ENCODE measurements at places on chromosomes 7 and 10.

GRCh38 chr10:4688601-4689000 lies 137.4 kb upstream of the AKR1E2 start:
- no peak for DNase-seq

DNA sequence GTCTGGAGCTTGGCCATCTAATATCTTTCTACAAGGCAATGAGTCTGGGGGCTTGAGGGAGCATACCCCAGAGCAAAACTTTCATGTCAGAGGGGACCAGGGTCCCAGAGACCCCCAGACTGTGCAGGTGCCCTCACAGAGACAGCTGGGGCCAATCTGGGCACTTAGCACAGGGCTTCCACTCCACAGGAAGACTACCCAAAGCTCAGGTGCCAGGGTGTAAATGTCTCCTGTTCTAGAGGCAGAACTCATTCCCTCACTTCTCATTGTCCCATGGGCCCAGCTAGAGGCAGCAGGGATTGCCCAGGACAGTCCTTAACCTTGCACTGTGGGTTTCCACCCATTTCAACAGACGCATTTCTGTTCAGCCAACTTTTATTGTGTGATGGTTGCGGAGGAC lies 246.9 kb downstream of the ACTR3B start:
- DNase-seq = no peak

GRCh38 chr7:114652041-114652440 lies 237.4 kb downstream of the FOXP2 start:
- DNase-seq = no peak

GRCh38 chr7:149473251-149473650 lies 12.4 kb upstream of the ZNF777 start:
- DNase-seq = no peak

- DNase-seq = no peak
Measured at GRCh38 chr7:129713544-129713943, 102.0 kb downstream of the NRF1 start.

- DNase-seq = no peak
Measured at GRCh38 chr10:78817361-78817760, 251.4 kb upstream of the ZMIZ1 start.

DNA sequence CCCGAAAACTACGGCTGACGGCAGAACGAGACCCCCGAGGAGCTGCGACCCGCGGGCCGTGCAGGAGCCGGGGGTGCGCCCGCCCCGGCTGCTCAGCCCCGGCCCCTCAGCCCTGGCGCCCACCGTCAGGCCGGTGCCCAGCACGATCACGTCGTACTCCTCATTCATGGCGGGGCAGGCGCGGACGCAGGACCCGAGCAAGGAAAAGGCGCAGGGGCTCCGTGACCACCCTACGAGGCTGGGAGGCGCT lies 218 bp downstream of the GDI2 start:
- no peak for DNase-seq

DNA sequence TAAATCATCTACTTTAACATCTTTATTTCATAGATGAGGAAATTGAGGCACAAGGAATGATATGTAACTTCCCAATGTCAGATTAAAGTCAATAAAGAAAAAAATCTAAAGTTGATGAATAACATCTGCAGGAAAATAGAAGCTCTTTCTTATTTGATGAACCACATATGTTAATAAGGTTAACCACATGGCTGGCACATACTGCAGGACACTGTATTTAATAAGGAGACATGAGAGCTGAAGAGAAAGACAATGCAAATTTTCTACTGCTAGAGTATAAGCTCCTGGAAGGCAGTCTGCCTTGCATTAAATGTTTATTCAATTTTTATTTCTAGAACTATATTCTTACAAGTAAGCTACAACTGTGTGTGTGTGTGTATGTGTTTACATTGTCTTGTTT lies 4.4 kb downstream of the RAB11FIP2 start:
- DNase-seq = no peak

- no peak for DNase-seq
Measured at GRCh38 chr10:109183366-109183765, 739.9 kb downstream of the XPNPEP1 start.

DNA sequence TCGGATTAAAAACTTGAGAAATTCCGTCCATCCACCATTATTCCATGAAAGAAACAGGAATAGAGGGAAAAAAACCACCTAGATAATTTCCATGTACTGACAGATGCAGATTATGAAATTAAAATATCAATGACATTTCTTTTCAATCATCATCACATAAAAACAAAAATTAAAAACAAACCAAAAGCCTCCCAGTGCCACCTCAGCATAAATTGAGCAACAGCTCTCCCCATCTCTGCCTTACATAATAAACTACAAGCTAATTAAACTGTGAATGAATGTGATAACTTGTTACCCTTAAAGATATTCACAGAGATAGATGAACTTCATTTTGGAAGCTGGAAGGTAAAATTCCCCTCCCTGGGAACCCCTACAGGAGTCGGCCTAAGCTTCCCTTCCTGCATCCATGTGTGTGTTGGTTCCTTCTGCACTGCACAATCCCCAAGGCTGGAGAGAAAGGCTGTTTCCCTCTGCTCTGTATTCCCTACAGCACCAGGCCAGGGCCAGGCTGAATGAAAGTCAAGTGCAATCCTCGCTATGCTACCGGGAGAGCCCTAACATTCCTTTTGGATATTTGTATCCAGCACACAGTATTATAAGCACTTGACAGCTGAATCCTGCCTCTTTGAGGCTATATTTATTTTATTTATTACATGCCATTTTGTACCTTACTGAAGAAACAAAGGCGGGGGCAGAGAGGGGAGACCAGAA lies 8.1 kb downstream of the CCDC6 start:
- DNase-seq = no peak

- DNase-seq = peak; percentile 63
Measured at GRCh38 chr7:122384528-122384927, 80.0 kb upstream of the FEZF1 start.

DNA sequence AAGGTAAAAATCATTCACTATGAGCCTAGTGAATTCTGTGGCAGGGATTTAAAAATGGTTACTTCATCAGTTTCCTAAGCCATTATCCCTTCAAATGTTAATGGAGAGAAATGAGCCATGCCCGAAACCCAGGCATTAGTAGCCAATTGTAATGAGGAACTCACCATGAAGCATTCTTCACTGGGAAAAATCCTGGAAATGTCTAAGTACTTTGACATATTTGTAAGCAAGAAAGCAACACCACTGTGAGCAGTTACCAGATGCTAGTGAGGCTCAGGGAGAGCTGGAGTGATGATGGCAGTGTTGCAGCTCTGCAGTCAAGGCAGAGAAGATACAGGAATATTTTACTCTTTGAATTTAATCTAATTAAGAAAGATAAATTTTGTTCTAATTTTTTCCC lies 220.0 kb upstream of the MBL2 start:
- no peak for DNase-seq

DNA sequence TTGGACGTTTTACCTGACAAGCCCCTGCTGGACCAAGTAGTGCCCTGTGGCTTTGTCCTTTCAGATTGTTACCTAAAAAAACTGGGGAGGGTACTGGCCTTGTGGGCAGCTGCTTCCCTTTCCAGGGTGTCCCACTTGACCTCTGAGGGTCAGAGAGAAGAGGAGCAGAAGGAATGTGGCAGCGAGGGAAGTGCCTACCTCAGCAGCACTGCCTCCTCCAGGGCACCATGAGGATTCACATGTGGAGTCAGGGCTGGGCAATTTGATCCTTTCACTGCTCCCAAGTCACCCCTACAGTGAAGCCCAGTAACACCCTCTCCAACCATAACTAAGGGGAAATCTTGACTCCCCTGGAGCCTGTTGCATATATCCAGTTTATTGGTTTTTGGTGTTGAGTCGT lies 64.6 kb downstream of the ITGB1 start:
- no peak for DNase-seq

DNA sequence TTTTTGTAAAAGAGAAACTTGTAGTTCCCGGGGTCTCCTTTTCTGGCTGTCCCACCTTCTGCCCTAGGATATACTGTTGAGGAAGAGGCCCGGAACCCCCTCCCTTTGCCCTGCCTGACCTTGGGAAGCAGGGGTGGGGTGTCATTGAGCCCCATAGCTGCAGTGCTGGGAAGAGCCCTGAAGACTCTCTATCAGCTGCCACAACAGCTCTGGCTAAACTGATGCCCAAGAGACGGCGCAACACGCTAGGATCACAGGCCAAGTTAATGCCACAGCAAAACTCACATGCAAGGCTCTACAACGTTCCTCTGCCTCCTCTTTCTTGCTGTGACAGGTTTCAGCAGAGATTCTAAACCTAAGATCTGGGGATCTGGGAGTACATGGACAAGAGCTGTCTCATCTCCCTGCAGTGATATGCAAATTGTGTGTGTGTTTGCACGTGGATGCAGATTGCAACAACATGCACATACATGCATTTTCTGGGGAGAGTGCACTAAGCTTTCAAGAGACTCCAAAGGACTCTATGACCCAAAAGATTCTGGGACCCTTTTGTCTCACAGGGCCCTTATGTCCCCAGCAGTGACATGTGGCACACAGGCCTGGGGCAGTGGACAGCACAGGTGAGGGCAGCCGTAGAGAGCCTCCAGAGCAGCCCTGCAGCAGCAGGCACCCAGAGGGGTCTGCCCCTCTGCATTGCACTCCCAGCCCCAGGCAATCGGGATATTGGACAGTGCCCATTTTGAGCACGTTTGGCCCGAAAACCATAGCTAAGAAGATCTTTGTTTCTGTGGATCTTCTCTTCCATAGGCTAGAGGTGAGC lies 2.5 kb downstream of the RASSF4 start:
- no peak for DNase-seq

GRCh38 chr10:15335508-15335907 lies 35.6 kb downstream of the FAM171A1 start:
- DNase-seq = no peak

- no peak for DNase-seq
Measured at GRCh38 chr10:8315619-8316021, 261.1 kb downstream of the GATA3 start.

- no peak for DNase-seq
Measured at GRCh38 chr7:93366816-93367215, 134.7 kb downstream of the VPS50 start.

DNA sequence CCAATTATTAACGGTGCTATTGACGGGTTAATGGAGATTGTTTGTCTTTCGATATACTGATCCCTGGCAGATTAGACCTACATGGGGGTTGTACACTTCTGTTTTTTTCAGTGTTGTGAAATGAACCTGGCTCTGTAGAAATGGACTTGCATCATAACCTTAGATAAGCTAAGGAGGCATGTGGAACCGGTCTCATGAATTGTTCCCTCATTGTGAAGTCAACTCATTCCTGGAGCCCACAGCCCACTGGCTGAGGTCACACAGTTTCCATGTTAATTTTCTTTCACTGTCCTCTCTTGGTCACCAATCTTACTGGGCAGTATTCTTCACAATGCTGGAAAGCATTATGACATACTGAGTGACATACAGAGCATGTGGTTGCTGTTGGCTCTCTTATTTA lies 202.8 kb downstream of the BMPER start:
- DNase-seq = no peak

DNA sequence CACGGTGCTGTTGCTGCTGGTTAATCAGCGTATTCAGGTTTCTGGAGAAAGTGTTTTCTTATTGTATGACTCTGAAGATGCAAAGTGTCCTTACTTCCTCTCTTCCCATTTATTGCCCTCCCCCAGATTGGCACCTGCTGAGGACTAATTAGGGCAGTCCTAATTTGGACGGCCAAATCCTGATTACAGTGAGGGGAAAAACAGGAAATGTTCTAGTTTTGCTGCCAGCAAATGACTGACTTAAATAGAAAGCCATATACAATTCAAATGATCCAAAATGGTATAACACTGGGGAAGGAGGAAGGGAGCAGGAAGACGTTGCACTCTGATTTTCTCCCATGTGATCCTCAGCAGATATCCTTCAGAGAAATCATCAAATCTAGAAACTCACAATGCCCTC lies 222.4 kb upstream of the LRGUK start:
- DNase-seq = peak; percentile 44

- no peak for DNase-seq
Measured at GRCh38 chr10:117718986-117719920, 176.7 kb downstream of the EMX2 start.

- DNase-seq = no peak
Measured at GRCh38 chr7:80181411-80181810, 46.8 kb downstream of the GNAI1 start.

- DNase-seq = no peak
Measured at GRCh38 chr10:106189292-106189691, 975.2 kb downstream of the SORCS1 start.

DNA sequence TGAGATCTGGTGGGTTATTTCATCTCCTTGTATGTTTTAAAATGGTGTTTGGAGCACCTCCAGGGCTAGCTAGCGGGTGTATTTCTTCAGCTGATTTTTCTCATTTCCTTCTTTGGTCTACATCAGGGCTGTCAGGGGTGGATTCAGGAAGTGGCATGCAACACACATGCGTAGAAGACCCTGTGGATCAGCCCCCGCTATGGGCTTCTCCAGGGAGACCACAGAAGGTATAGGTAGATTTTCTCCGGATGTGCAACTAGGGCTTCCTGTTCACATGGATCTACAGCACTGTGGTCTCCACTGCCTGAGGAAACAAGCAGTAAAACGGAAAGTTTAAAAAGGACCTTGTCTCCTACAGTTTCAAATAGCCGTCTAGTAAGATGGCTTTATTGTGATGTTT lies 10.4 kb downstream of the NUB1 start:
- no peak for DNase-seq

GRCh38 chr10:132393695-132394181 lies 3.3 kb upstream of the PWWP2B start:
- DNase-seq = no peak

DNA sequence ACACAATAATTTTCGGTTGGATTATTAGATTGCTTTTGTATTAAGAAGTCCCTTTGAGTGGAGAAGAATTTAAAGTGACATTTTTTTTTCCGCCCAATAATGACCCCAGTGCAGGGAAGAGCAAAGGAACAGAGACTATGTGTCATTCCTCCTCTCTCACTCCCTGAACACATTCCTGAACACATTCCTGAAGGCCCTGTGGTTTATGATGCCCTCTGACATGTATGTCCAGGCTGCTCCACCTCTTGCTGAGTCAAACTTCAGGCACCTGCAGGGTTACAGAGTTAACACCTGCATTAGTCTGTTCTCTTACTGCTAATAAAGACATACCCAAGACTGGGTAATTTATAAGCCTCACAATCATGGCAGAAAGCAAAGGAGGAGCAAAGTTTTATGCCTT lies 704.0 kb upstream of the LRRN3 start:
- no peak for DNase-seq

DNA sequence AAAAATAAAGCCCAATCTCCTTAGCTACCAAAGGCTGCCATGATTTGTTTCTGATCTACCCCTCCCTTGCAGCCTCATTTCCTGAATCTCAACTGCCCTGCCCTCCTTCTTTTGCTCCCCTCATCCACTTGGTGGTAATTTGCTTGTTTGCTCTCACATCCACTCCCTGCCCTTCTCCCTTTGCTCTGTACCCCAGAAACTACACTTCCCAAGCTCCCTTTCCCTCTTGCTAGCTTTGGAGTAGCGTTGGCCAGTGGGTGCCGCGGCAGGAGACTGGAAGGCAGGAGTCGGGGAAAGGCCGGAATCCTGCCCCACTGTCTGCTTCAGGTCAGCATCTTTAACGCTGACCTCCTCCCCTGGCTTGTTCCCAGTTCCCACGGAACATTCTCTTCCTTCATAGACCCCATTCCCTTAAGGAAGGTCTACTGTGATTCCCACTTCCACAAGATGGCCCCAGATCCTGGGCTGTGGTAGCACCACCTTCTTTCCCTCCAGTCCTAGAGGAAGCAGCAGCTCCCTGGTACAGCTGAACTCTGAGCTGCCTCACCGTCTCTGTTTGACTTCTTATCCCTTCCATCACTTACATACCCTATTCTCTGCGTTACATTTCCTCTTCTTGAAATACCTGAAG lies 79.1 kb downstream of the PIK3CG start:
- DNase-seq = no peak

GRCh38 chr7:33702514-33703054 lies 202.8 kb upstream of the BMPER start:
- DNase-seq = no peak
